ENCODE measurements at places on chromosomes 4 and X. TPM values are rescaled to one million over a fixed set of nuclear protein-coding genes. Genes with fewer than 3 reads are reported as not detected.
A peak's percentile ranks its signal among the peaks of the same experiment; 100 is the strongest.

GRCh38 chr4:91028228-91028627 lies 901.0 kb downstream of the CCSER1 start:
- no peak for DNase-seq

DNA sequence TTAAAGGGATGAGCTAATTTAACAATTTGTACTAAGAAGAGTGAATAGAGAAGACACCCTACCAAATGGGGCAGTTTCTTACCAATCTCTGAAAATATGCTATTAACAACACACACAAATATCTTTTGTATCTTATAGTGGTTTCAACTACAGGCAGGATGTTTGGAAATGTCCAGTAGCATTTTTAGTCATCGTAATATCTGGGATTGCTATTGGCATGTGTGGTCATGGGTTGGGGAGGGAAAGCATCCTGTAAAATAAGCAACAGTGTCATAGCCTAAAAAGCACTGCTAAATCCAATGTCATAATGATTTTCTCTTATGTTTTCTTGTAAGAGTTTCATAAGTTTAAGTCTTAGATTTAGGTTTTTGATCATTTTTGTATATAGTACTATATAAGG lies 29.3 kb upstream of the ABCG2 start:
- no peak for DNase-seq

DNA sequence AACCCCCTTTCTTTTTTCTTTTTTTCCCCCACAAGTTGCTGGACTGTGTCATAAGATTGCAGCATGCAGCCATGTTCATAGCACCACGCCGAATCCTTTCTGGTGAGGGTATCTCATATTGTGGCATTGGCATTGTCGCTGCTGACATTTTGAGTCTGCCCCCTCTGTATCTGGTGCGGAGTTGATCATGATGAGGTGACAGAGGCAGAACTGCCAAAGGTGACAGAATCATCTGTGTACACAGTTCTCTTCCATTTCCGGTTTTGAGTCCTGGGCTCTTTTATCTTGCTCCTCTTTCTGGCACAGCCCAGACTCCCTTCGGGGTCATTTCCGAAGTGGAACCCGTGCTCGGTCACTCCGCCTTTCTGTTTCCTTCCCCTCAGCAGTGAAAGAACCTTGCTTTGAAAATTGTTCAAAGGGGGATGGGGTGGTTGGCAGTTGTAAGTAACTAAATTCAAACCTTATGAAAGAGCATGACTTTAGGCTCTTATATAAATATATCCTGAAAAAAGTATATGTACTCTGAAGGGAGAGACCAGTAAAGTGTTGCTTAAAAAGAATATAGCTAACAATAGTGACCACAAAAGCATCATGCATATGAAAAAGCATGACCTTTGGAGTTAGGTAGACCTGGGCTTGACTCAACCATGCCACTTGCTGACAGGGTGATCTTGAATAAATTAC lies 55.0 kb upstream of the BMP2K start:
- DNase-seq = no peak

Gene ADRA2C
- polyA plus RNA-seq = 4.8 TPM

GRCh38 chrX:53227224-53227765 lies 2.3 kb upstream of the KDM5C start:
- DNase-seq = no peak

- no peak for DNase-seq
Observed at GRCh38 chr4:39357002-39357401, 9.2 kb downstream of the RFC1 start.

GRCh38 chrX:95974890-95975289 lies 709.8 kb upstream of the DIAPH2 start:
- no peak for DNase-seq

GRCh38 chr4:4392501-4393183 lies 5.7 kb downstream of the NSG1 start:
- no peak for DNase-seq

GRCh38 chr4:141132709-141133145 lies 542 bp downstream of the RNF150 start:
- peak; percentile 8 for DNase-seq

GRCh38 chrX:37677765-37678164 lies 7.8 kb upstream of the XK start:
- DNase-seq = no peak

Gene MOSPD2
- 8.4 TPM for polyA plus RNA-seq

- DNase-seq = peak; percentile 80
Observed at GRCh38 chr4:176563591-176563990, 229.1 kb downstream of the VEGFC start.

DNA sequence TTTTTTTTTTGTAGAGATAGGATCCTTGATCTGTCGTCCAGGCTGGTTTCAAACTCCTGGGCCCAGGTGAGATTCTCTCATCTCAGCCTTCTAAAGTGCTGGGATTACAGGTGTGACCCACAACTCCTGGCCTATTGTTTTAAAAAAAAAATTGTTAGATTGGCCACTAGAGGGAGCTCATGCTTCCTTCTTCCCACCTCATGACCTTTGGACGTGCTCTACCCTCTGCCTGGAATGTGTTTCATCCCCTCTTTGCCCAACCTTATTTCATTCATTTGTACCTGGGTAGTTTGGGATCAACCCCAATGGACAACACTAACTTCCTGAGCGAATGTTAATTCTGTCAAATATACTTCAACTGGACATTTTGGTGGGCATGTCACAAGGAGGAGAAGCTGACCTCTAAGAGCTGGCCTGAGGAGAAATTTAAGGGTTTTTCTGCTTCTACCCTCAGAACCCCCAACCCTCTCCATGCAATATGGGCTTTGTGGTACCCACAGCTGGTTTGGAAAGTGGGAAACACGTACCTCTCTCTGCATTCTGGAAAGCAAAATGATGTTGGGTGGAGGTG lies 6.4 kb downstream of the PPEF2 start:
- DNase-seq = peak; percentile 27

DNA sequence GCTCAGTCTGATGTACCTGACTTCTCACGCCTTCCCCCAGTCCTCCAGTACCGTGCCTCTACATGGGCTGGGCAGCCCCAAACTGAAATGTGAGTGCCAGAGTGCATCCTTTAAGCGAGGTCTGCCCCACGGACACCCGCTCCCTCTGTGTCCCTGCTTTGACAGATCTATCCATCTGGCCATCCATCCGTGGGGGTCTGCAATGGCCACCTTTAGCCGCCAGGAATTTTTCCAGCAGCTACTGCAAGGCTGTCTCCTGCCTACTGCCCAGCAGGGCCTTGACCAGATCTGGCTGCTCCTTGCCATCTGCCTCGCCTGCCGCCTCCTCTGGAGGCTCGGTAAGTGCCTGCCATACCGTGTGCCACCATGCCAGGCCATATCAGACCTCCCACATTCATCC lies 827 bp downstream of the PORCN start:
- DNase-seq = no peak

- DNase-seq = no peak
Observed at GRCh38 chr4:38805530-38806145, 1.0 kb upstream of the TLR1 start.

DNA sequence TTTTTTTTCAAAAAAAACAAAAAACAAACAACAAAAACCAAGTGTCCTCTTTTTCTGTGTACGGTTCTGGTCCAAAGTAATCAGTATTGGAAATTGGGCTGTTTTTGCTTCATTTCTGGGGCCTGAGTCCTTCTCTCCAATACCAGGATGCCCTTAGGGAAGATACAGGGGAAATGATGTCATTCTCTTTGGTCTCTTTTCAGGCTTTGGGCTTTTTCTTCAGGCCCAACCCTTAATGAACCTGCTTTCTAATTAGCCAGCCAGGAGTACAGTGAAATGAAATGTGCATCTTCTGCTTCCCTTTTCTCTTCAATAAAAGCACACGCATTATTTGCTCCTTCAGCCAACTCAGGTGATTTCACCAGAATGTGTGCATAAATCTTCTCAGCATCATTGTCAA lies 52.6 kb upstream of the RBPJ start:
- DNase-seq = no peak

DNA sequence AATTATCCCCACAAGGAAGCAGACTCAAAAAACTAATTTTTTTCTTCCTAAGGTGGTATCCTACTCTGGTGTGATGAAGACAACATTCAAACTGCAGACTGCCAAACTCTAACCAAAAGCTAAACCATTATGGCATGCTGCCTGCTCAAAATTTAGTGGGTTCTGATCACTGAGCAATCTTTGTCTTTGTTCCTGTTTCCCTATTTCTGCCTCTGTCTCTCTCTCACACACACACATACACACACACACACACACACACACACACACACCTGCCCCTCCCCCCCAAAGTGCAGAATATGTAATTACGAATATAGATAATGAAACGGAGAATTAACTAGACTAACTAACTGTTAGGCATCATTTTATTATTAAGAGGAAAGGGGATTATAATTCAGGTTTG lies 1278.6 kb downstream of the PCDH7 start:
- peak; percentile 11 for DNase-seq

GRCh38 chr4:151672996-151673395 lies 87.8 kb downstream of the GATB start:
- DNase-seq = no peak

Gene TRMT2B
- 15.0 TPM for polyA plus RNA-seq

Gene SOWAHD
- 0.09 TPM for polyA plus RNA-seq

Gene ZNF330
- 34.9 TPM for polyA plus RNA-seq

DNA sequence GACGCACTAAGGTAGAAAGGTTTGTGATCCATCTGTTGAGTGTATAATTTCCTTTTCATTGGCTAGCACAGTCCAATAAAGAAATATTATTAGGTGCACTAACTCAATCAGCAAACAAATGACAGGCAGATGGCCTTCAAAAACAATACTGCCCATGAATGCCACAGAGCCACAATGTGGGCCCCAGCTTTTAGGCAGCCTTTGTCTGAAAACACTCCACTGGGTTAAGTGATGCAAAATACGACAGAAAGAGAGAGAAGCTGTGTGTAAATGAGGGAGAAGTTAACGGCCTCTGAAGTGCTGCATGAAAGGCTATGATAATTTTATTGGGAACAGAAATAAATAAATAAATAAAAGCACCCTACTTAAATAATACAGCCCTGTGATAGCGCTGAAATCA lies 274.6 kb downstream of the NKX6-1 start:
- no peak for DNase-seq

GRCh38 chrX:63740382-63740781 lies 44.6 kb downstream of the ARHGEF9 start:
- DNase-seq = no peak

Gene FRMPD3
- 0.05 TPM for polyA plus RNA-seq

GRCh38 chrX:1190596-1191145 lies 21.8 kb downstream of the CRLF2 start:
- DNase-seq = no peak

DNA sequence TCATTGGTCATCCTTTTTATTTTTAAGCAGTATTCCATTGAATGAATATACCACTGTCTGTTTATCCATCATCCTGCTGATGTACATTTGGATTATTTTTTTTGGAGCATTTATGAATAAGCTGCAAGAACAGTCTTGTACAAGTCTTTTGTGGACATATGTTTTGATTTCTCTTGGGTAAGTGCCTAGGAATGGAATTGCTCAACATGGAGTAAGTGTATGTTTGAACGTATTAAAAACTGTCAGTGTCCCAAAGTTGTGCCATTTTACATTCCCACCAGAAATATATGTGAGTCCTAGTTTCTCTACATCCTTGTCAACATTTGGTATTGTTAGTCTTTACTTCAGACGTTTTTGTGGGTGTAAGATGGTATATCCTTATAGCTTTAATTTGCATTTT lies 287.0 kb upstream of the POF1B start:
- DNase-seq = no peak

- DNase-seq = no peak
Observed at GRCh38 chrX:57737881-57738280, 57.8 kb upstream of the NLRP2B start.
